CD4-positive, alpha-beta memory T cell (primary cell): ENCODE measurements at places on chromosomes 2 and 18.

DNA sequence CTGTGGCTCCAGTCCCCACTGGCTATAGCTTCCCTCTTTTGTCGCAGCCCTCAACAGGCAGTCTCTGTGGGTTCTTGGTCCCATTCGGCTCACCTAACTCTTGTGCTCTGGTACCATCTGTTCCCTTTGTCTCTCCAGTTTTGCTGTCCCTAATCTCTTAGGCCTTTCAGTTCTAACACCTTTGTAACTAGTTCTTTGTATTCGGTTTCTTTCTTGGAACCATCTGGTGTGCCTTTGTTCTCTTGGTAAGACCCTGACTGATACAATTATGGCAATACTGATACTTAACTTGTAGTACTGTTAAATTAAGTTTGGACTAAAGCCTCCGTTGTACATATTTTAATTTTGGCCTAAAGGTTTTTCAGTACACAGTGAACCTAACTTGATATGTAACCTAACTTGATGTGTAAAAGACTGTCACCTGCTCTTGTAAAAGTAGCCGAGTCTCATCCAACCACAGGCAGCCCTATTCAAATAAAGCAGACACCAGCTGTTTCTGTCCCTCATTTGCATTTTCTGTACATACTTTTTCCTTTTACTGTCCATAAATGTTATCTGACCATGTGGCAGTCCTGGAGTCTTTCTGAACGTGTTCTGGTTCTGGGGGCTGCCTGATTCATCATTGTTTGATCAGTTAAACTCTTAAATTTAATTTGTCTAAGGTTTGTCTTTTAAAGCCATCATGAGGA is 4.8 kb upstream of the MRPL44 start:
- no peak for DNase-seq

DNA sequence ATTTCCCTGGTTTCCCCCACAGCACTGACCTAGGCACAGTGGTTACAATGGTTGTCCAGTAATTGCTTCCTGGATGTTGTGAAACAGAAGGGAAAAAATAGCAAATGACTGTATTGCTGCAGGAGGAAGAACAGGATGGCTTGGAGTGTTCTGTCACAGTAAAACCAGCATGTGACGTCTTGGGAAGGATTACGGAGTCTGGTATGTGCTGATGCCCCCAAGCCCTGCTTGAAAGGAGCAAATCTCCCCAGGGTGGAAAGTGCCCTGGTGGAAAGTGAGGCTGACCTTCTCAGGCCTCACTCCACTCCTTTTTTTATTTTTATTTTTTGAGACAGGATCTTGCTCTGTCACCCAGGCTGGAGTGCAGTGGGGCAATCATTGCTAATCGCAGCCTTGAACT is 7.8 kb downstream of the RAB11FIP5 start:
- no peak for DNase-seq

- no peak for DNase-seq
These were observed 82.1 kb downstream of the BIN1 start for GRCh38 chr2:127024769-127025358.

- no peak for DNase-seq
These were observed 33.7 kb downstream of the SFT2D3 start for GRCh38 chr2:127735044-127735443.

DNA sequence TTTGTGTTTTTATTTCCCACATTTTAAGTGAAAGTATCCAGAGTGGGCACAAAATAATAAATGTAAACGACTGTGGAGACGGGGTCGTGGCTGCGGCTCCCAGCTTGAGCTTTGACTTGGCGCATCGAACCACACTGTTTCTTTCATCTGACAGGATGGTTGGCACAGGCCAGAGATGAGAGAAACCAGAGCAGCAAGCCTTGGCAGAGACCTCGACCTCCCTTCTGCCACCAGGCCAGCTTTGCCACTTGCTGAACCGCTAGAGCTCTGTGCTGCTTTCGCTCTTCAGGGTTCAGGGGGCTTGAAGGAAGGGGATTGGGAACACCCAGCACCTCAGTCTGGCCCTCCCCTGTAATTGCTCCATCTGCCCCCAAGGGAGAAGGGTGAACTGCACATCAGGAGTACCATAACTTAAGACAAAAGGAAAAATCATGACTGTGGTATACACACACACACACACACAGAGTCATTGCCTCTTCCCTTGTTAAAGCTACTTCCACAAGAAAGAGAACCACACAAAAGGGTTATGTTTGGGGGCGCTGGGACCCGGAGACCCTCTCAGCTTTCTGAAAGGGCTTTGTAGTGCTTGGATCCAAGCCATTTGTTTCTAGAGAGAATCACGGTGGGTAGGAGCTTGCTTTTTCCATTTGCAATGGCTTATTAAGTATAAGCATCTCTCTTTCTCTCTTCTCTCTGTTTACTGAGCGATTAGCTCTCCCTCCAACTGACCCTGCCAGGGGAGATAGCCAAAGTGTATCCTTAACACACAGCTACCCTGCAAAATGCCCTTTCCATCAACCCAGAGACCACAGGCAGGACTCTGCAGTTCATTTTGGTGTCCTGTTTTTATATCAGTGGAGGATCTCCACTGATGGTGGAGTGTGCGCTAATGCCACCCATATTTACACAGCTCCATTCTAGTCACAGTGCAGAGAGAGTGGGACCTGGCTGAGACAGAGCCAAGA is 23.0 kb downstream of the POU3F3 start:
- no peak for DNase-seq

DNA sequence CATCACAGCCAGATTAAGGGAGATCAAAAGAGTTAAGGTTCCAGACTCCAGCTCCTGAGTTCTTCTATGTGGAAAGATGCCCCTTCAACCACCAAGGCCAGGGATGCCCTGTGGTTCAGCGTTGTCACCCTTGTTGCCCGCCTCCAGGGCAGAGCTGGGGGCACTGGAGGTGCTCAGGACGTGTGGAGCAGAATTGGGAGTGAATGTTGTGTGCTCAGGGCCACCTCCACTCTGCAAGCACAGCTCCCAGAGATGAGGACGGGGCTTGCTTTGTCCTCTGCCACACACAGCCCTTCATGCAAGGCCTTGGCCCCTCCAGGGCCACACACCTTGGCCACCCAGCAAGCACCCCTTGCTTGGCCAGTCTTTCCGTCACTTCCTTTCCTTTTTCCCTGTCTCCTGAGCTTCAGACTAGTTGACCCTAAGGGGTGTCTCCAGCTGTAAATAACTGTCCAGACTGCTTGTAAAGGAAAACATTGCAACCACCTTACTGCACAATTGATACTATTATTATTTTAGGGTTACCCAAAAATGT is 103.3 kb downstream of the AGAP1 start:
- DNase-seq: no peak

- no peak for DNase-seq
These were observed 95.0 kb upstream of the TACR1 start for GRCh38 chr2:75294362-75294761.

DNA sequence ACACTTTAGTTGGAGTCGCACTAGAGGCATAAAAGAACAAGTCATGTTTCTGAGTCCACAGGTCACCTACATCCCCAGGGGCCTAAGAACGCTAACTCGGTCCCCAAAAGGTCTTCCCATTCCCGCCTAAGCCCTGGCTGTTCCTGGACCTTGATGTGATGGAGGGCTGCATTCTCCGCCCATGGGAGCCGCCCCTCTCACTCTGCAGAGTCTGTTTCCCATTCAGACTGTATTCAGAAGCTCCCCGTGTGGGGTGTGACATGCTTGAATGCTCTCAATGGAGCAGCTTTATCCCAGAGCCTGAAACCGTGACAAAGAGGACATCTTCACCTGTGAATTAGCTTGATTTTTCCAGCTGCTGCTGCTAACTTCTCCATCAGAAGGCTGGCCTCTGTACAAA is 319.0 kb upstream of the KLHL29 start:
- no peak for DNase-seq

GRCh38 chr18:23963443-23964165 is 51.0 kb upstream of the TTC39C start:
- no peak for DNase-seq

- no peak for DNase-seq
These were observed 41.1 kb downstream of the TMEM37 start for GRCh38 chr2:119472749-119473148.

GRCh38 chr2:38605298-38605830 is 2.6 kb upstream of the HNRNPLL start:
- DNase-seq: no peak

DNA sequence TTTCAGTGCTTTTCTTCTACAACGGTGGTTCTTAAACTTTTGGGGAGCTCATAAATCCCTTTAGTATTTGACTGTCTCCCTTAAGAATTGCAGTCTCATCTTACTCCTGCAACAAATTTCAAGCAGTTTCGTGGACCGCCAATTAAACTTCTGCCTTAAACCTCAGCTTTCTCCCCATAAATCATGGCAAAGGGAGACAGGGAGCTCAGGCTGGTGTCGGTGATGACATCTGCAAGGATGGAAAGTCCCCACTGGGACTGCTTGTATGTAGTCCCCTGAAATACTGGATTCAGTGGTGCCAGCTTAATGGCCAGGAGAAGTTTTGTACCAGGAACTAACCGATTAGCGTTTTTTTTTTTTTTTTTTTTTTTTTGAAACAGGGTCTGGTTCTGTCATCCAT is 148.7 kb upstream of the ITGA6 start:
- no peak for DNase-seq

- DNase-seq: no peak
These were observed 39.3 kb downstream of the CENPO start for GRCh38 chr2:24832521-24832920.
